ENCODE measurements at places on chromosomes 3 and 15. TPM values are rescaled to one million over a fixed set of nuclear protein-coding genes. Genes with fewer than 3 reads are reported as not detected.

GRCh38 chr3:124584552-124585391 lies 145.5 kb upstream of the UMPS start:
- no peaks in the 10 kb centered on the region for H3K36me3 ChIP-seq
- H3K4me3 ChIP-seq, result peak overlapping the region; percentile 58

- H3K36me3 ChIP-seq, result peaks cover 34% of the 10 kb centered on the region
- no peaks in the 10 kb centered on the region for H3K4me1 ChIP-seq
- no peak overlapping the region for H3K27ac ChIP-seq
These were observed 55.6 kb downstream of the OPA1 start for GRCh38 chr3:193648542-193649076.

- DNase-seq, result no peak
- no peak overlapping the region for H3K27ac ChIP-seq
- H3K4me1 ChIP-seq, result no peaks in the 10 kb centered on the region
- H3K36me3 ChIP-seq, result no peaks in the 10 kb centered on the region
These were observed 38.1 kb downstream of the TMEM212 start for GRCh38 chr3:171881251-171881650.

GRCh38 chr15:48426044-48426443 lies 94.8 kb downstream of the DUT start:
- no peak for DNase-seq
- H3K27ac ChIP-seq, result no peak overlapping the region
- no peaks in the 10 kb centered on the region for H3K36me3 ChIP-seq
- H3K4me1 ChIP-seq, result no peaks in the 10 kb centered on the region
- no peak overlapping the region for H3K4me3 ChIP-seq

GRCh38 chr15:101295607-101296161 lies 636 bp upstream of the SNRPA1 start:
- peak overlapping the region; percentile 67 for H3K4me3 ChIP-seq
- no peak for DNase-seq
- H3K27me3 ChIP-seq, result no peaks in the 10 kb centered on the region
- peak overlapping the region; percentile 94 for H3K27ac ChIP-seq
- H3K4me1 ChIP-seq, result peaks cover 41% of the 10 kb centered on the region
- H3K36me3 ChIP-seq, result peaks cover 6% of the 10 kb centered on the region

DNA sequence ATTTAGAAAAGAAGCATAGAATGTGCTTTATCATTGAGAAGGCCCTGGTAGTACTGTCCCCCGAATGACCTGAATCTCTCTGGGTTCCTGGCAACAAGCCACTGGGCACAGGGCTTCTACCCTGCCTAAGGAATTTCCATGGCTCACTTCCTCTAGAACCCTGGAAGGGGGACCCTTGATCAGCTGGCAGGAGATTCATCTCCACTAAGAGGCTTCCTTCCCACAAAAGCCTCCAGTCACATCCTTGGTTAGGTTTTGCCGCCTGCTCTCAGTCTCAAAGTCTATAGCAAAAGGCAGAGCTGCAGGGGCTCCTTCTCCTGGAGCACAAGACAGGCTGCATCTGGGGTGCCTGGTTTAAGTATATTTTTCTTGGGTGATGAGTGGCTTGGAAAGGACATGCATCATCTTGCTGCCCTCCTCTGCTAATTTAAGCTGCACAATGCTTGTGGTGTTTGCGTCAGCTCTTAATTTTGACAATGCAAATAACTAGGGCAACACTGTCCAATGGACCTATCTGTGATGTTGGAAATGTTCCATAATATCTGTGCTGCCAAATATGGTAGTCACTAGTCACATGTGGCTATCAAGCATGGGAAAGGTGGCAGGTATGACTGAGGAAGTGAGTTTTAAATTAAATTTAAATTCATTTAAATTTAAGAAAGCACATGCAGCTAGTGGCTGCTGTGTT lies 33.4 kb upstream of the RARRES1 start:
- no peak for DNase-seq
- no peaks in the 10 kb centered on the region for H3K27me3 ChIP-seq
- no peak overlapping the region for H3K4me3 ChIP-seq
- H3K4me1 ChIP-seq, result no peaks in the 10 kb centered on the region
- H3K27ac ChIP-seq, result no peak overlapping the region

DNA sequence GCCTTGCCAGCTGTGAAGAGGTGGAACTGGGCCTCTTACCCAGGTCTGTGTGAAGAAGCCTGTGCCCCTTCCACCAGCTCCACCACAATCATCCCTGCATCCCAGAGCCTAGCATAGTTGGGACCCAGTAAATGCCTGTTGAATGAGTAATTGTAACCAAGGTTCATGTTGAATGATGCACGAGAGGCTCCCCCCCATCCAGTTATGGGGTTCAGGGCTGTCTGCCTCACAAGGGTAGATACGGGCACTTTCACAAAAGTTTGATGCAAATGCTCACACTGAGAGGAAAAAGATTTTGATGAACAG lies 29.5 kb upstream of the TSEN2 start:
- no peaks in the 10 kb centered on the region for H3K4me1 ChIP-seq
- no peaks in the 10 kb centered on the region for H3K36me3 ChIP-seq

- H3K36me3 ChIP-seq, result peaks cover 73% of the 10 kb centered on the region
- H3K4me1 ChIP-seq, result peaks cover 61% of the 10 kb centered on the region
- H3K27me3 ChIP-seq, result no peaks in the 10 kb centered on the region
These were observed 54.3 kb downstream of the OXNAD1 start for GRCh38 chr3:16319307-16319706.

DNA sequence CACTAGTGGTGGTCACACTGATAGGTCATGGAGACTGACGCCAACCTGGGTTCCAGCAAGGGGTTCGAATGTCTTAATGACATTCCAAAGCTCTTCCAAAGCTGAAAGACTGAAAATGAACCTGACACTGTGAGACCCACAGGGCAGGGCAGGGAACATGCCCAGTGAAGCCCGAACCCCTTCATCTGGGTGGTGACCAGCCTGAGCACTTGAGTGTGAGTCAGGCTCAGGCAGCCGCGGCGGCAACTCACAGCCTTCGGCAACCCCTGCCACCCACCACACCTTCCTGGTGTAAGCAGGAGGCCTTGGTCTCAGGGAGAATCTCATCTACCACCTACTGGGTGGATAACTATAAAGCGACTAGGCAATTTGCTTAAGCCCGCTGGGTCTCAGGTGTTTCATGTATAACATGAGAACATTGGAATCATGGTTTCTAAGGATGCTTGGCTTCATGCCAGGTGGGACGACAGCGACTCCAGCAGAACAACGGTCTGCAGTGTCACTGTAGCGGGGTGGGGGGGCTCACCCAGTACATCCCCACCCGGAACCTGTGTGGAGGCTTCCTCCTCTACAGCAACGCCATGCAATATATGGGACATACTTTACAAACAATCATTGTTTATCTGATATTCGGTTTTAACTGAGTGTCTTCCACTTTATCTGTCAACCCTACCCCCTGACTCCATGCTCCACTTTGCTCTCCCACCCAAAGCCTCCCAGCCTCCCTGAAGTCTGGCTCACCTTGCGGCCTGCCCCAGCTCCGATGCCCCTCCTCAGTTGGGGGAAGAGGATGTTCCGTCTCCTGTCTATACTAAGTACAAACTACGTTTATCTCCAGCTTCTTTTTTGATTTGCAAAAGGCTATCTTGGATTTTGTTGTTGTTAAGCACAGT lies 125.0 kb upstream of the MEF2A start:
- no peaks in the 10 kb centered on the region for H3K36me3 ChIP-seq
- H3K27me3 ChIP-seq, result no peaks in the 10 kb centered on the region
- no peak overlapping the region for H3K4me3 ChIP-seq
- DNase-seq, result no peak
- H3K27ac ChIP-seq, result no peak overlapping the region
- H3K4me1 ChIP-seq, result peaks cover 42% of the 10 kb centered on the region

- H3K36me3 ChIP-seq, result no peaks in the 10 kb centered on the region
- no peak for DNase-seq
- no peaks in the 10 kb centered on the region for H3K27me3 ChIP-seq
- H3K4me3 ChIP-seq, result no peak overlapping the region
These were observed 49.0 kb upstream of the ZNF280D start for GRCh38 chr15:56782306-56782705.

DNA sequence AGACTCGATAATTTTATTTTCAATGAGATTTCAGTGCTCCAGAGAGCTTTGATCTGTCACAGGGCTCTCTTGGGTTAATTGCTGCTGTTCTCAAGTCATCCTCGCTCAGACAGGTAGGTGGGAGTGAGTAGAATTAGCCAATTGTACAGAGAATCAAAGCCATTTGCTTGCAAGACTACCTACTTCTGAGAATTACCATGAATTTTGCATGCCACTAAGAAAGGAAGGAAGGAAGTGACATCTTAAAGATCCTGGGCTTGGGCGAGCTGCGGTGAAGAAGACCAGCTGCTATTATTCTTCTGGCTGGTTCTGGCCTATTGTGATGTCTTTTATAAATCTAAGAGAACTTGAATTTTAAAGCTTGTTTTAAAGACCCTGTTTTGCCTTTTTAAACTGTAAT lies 154.1 kb upstream of the LPP start:
- DNase-seq, result peak; percentile 61
- no peaks in the 10 kb centered on the region for H3K36me3 ChIP-seq
- no peaks in the 10 kb centered on the region for H3K27me3 ChIP-seq
- H3K4me1 ChIP-seq, result peaks cover 74% of the 10 kb centered on the region
- H3K4me3 ChIP-seq, result peak overlapping the region; percentile 28

- H3K27ac ChIP-seq, result no peak overlapping the region
- H3K4me3 ChIP-seq, result no peak overlapping the region
- no peak for DNase-seq
- H3K4me1 ChIP-seq, result peaks cover 4% of the 10 kb centered on the region
- no peaks in the 10 kb centered on the region for H3K36me3 ChIP-seq
These were observed 4.4 kb upstream of the IDH2 start for GRCh38 chr15:90106522-90107117.

CACNA2D2 gene
- not detected for polyA plus RNA-seq

TTLL13 gene
- polyA plus RNA-seq, result not detected

FSIP1 gene
- 1.1 TPM for polyA plus RNA-seq

TRIM42 gene
- not detected for polyA plus RNA-seq

CHRNA5 gene
- polyA plus RNA-seq, result 0.76 TPM

CCDC54 gene
- not detected for polyA plus RNA-seq

All from CD4-positive, alpha-beta memory T cell (primary cell).